ENCODE measurements at places on chromosomes 3 and 15.

DNA sequence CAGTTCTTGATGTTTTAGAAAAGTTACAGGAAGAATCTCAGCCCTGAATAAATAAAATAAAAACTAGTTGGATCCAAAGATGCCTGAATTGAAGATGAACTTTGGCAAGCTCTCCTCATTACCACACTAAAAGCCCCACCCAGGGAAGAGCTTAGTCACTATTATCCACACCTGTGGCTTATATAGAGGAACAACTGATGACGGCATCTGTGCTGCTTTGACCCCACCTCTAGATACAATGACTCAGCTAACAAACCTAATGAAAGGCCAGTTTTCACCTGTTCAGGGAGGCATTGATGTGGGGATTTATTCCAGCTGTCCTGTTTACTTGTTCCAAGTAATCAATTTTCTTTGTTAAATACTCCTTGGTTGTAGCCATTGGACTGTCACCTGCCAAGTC is 604.7 kb upstream of the EPHA6 start:
- DNase-seq = no peak

- DNase-seq = no peak
Observed at GRCh38 chr15:20368974-20369373, 172.6 kb downstream of the GOLGA6L6 start.

DNA sequence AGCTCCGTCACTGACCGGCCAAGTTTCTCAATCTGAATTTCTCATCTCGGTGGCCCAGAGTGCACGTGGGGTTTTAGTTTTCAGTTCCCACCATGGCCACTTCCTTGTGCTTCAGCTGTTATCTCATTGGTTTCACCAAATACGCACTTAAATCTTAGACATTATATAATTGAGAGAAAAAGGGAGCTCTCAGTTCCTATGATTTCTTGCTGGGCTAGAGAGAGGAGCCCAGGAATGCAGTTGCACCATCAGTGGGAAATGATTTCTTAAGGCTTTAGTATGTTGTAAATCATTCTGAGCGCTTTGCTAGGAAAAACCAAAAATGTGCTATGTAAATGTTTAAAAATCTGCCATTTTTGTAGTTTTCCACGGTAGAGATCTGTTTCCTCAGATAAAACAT is 53.2 kb downstream of the OXNAD1 start:
- no peak for DNase-seq

GRCh38 chr3:191296041-191296541 is 33.1 kb upstream of the CCDC50 start:
- no peak for DNase-seq

DNA sequence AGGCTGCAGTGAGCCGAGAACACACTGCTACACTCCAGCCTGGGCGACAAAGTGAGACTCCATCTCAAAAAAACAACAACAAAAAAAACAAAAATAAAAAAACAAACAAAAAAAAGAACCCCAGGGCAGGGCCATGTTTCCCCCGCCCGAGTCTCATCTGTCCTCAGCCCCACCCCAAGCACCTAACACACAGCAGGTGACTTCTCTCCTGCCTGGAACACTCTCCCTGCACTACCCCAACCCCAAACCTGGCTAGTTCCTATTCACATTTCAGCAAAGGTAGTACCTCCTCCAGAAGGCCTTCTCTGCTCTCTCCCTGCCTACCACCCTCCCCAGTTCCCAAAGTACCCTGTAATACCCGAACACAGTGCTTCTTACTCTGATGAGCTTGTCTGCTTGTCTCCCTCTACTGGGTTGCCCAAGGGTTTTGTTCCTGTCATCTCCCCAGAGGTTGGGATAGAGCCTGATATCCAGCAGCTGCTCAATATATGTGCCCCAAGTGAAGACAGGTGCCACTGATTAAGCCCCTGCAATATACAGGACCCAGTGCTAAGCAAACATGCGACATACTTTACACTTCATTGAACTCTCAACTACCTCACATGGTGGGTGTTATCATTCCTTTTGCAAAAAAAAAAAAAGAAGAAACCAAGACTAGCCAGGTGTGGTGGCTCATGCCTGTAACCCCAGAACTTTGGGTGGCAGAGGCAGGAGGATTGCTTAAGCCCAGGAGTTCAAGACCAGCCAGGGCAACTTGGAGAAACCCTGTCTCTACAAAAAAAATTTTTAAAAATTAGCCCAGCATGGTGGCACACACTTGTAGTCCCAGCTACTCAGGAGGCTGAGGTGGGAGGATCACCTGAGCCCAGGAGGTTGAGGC is 103.6 kb downstream of the DAPK2 start:
- no peak for DNase-seq
